CD4-positive, alpha-beta memory T cell (primary cell): ENCODE measurements at places on chromosomes 13 and 19.

- DNase-seq, result peak; percentile 35
Observed at GRCh38 chr19:14672188-14672872, 2.3 kb downstream of the ADGRE3 start.

GRCh38 chr13:44237881-44238421 is 135.7 kb upstream of the SERP2 start:
- DNase-seq, result no peak

DNA sequence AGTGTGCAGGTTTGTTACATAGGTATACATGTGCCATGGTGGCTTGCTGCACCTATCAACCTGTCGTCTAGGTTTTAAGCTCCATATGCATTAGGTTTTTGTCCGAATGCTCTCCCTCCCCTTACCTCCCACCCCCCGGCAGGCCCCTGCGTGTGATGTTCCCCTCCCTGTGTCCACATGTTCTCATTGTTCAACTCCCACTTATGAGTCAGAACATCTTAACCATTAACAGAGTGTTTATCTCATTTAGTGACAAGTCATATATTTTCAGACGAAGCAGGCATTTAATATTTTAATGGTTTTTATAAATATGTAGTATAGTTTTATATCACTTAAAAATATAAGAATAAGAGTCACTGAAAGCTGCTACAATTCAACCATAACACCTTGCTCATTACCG is 780.5 kb upstream of the ARGLU1 start:
- DNase-seq, result no peak

DNA sequence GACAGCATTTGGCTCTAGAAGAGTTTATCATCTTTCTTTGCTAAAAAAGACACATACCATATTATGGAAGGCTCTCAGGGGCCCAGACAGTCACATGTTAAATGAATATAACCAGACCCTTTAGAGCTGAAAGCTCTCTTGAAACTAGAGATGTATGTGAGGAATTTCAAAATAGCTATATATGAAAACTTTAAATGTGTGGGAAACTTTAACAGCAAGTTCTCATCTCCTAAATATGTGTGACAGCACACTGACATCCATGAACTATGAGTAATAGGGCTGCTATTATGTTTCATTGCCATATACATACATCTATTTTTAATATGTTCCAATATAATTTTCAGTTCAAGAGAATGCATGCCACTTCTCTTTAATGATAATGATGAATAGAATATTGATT is 509.5 kb downstream of the GPC6 start:
- no peak for DNase-seq

DNA sequence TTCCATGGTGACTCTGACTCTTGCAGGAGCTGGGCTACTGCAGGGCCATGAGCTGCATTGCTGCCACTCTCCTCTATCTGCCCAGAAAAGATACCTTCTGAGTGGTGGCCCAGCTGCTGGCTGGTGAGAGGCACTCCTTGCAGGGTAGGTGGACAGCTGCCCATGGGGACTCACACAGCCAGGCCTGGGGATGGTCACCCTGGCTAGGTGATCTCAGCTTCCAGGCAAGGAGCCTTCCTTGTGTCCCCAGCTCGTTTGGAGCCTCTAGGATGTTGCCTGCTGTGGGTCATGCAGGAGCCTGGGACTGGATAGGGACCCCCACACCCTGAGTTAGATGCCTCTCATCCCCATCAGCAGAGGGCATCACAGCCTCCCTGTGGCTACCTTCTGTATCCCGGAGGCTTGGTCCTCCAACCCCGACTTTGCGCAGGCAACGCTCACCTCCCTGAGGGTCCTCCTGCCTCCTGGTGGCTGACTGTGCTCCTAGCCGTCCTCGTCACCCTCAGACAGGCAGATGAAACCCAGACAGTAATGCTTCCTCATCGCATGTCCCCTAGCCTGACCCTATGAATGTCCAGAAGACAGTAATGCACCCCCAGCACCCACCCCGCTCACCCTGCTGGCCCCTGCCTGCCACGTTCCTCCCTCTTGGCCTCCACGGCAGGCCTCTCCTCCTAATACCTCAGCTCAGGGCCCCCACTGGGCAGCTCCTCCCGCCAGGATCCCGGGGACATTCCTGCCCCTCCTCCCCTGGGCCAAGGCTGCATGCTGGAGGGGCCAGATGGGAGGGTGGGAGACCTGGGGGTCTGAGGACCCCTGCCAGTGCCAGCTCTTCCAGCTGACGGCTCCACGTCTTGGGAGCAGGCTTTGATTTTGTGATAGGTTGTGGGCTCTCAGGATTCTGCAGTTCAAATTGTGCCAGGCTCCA is 13.6 kb upstream of the ZNF14 start:
- DNase-seq, result no peak

DNA sequence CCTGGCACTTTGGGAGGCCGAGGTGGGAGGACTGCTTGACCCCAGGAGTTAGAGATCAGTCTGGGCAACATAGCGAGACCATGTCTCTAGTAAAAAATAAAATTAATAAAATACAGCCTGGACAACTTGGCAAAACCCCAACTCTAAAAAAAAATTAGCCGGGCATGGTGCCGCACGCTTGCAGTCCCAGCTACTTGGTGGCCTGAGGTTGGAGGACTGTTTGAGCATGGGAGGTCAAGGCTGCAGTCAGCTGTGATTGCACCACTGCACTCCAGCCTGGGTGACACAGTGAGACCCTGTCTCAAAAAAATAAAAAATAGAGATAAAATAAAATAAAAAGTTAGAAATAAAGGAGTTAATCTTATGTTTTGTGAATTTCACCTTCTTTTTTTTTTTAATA is 15.6 kb upstream of the SPC24 start:
- DNase-seq, result no peak

DNA sequence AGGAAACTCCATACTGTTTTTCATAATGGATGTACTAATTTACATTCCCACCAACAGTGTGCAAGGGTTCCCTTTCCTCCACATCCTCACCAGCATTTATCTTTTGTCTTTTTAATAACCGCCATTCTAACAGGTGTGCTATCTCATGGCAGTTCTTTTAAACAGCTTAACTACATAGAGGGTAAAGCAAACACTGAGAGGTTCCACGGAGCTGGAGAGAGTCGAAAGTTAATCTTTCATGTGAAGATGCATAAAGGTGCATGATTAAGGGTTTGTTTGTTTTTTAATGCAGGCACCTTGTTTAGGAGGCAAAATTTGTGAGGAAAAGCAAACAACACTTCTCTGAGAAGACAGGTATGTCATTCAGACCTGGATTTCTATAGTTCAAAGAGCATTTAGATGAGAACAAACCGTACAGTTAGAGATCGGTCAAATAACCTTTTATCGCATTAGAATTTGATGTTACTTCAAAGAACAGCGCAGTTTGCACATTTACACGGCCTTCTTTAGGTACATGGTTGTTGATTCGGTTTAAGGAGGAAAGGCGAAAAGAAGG is 193.9 kb downstream of the RBM26 start:
- DNase-seq, result no peak

DNA sequence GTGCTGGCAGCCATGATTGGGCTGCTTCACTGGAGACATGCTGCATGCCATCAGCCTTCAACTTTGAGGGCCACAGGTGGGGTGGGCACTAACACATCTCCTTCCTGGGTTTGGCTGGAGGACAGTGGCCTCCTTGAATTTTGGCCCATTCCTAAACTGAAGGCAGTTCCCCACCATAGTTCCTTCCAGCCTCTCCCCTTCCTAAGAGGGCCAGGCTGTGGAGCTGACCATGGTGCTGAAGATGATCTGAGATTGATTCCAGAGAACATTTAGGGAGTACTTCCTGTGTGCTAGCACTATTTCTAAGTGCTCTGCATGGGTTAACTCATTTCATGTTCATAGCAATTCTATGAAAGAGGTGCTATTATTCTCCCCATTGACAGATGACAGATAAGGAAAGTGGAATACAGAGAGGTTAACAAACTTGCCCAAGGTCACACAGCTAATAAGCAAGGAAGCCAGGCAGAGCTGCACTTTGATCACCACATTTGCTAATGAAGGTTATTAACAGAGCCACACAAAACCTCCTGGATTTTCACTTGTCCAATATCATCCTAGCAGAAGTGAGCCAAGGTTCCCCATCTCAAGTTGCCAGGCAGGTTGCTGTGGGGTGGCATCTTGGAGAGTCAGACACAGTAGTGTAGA is 175.3 kb downstream of the ZIC5 start:
- DNase-seq, result no peak

GRCh38 chr13:93233997-93234416 is 7.4 kb downstream of the GPC6 start:
- no peak for DNase-seq

GRCh38 chr13:60654415-60654814 is 257.4 kb downstream of the TDRD3 start:
- no peak for DNase-seq

DNA sequence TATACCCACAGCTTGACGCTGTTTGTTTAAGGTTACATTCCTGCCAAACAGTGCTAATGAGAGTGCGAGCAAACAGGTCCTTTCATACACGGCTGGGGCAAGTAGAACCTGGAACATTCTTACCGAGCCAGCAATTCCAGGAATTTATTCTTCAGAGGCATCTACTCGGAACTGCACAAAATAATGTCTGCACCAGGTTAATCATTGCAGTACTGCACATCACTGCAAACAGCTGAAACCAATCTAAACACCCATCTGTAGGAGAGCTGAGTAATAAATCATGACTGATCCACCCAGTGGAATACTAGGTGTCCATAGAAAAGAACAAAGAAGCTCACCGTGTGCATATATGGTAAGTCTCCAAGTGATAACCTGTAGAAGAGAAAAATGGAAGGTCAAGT is 1.2 kb upstream of the ZNF579 start:
- no peak for DNase-seq

DNA sequence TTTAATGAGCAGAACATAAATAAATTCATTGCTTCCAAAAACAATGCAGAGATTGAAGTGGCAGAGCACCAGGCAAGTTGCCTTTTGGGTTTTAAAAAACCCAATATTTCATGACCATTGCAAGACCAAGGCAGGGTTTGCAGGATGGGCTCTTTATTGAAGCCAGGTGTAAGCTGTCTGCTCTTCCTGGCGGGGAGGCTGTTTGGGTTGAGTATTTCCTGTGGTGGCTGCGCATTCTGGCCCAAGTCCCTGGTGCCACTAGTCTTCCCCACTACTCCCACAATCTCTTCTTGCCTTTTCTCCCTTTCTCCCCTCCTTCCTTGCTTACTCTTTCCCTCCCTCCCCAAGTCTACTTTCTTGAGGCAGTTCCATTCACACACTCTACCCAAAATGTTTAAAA is 116.4 kb downstream of the AKAP11 start:
- DNase-seq, result no peak

DNA sequence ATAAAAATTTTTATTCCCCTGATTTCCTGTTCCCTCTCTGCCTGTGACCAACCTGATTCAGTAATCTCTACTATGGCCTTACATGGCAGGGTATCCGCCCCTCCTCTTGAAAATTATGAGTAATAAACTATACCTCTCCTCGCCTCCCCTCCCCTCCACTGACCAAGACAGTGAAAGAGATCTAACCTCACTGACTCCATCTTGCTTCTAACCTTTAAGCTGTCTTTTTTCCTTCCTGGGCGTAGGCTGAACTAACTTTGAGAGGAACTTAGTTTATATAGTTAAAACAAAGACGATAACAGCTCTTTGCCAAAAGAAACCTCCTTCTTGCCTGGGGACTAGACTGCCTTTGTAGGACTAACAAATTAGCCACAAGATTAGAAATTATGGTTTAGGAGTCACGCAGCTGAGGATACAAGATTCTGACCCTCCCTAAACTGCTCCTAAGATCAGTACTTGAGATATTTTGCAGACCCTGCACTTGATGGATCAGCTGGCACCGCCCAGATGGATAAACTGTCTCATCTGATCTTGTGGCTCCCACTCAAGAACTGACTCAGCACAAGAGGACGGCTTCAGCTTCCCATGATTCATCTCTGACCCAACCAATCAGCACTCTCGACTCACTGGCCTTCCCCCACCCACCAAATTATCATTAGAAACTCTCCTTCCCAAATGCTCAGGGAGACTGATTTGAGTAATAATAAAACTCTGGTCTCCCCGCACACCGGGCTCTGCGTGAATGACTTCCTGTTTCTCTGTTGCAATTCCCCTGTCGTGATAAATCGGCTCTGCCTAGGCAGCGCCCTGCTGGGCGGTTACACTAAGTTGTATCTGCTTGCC is 187.1 kb downstream of the TDRD3 start:
- DNase-seq, result no peak

DNA sequence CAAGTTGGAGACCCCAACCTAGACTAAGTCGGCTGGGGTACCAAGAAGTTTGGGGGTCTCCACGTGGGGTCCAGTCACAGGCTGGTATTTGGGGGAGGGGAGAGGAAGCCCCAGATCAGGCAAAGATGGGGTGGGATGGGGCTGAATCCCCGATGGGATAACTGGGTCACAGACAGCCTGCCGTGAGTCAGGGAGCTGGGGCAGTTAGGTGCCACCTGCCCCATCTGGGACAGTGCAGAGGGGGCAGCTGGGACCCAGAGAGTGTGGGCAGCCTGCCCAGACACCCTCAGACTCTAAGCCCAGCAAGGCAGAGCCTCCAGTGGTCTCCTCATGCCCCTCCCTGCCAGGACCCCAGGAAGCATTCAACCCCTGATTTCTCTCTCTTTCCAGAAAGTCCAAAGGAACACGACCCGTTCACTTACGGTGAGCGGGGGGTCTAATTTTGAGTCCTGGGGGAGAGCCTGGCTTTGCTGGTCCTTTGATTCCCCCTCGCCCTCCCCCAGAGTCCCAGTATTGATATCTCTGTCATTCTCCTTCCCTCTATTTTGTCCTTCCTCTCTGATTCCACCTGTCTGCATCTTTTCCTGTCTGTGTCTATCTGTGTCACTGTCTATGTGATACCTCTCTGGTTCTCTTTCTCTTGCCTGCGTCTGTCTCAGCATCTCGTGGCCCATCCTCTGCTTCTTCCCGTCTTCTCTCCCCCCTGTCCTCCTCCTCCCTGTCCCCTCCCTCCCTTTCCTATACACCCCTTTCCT is 1.8 kb downstream of the FXYD1 start:
- DNase-seq, result no peak

DNA sequence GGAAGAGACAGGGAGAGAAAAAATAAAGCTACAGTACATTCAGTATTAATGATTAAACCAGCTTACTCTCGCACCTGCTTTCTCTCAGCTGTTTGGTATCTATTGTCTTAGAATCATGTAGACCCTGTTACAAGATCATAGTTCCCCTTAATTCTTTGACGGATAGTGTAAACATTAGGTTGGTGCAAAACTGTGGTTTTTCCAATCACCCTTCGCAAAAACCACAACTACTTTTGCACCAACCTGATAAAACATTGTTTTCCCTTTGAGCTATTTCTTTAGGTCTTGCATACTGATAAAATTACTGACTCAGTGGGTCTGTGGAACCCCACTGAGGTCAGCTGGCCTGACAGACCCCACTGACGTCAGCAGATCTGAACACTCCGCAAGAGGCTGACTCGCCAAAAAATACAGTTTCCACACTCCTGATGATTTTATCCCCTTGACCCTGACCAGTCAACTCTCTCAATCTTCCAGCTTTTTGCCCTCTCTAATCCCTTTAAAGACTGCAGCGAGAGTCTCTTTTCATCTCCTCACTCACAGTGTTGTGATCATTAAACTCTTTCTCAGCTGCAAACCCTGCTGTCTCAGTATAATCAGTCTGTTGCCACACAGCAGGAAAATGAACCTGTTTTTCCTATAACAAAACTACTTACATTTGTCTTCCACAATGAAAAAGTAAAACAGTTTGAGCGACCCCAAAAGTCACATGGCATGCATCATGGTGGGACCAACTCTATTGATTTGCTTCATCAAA is 123.9 kb downstream of the SLITRK6 start:
- DNase-seq, result no peak
